ENCODE measurements at places on chromosomes 11 and 22.

DNA sequence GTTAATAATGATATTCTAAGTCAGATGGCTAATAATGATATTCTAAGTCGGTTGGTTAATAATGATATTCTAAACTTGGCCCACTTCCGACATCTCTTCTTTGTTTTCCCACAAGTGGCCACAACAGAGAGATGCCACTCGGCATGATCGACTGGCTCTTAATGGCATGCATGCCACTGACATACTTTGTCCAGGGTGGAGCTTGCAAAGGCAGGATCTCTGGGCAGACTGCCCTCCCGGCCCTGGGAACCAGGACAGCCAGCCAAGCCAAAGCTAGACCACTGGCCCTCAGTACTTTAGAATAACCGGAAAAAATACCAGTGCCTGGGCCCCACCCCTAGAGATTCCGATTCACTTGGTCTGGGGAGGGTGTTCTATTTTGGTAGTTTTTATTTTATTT is 78.1 kb downstream of the KIAA1671 start:
- no peak for DNase-seq

- no peak for DNase-seq
These were observed 10.4 kb downstream of the ANO5 start for GRCh38 chr11:22203281-22203680.

GRCh38 chr11:115379528-115379927 is 124.7 kb downstream of the CADM1 start:
- DNase-seq, result no peak

GRCh38 chr22:49303781-49304461 is 523.8 kb downstream of the BRD1 start:
- no peak for DNase-seq

GRCh38 chr22:46585340-46586122 is 34.7 kb upstream of the GRAMD4 start:
- no peak for DNase-seq

GRCh38 chr11:70070706-70071105 is 7.4 kb upstream of the ANO1 start:
- no peak for DNase-seq

- peak; percentile 9 for DNase-seq
These were observed 195.2 kb downstream of the TRIM29 start for GRCh38 chr11:119942583-119943297.

All from choroid plexus epithelial cell (primary cell).